Activated naive CD8-positive, alpha-beta T cell treated with anti-CD3 and anti-CD28 coated beads, Interleukin-2, amount 10 ng/mL, durations not matched to agents 7 days and 5 days (primary cell): ENCODE measurements at places on chromosomes 1 and 21.
A peak's percentile ranks its signal among the peaks of the same experiment; 100 is the strongest.

DNA sequence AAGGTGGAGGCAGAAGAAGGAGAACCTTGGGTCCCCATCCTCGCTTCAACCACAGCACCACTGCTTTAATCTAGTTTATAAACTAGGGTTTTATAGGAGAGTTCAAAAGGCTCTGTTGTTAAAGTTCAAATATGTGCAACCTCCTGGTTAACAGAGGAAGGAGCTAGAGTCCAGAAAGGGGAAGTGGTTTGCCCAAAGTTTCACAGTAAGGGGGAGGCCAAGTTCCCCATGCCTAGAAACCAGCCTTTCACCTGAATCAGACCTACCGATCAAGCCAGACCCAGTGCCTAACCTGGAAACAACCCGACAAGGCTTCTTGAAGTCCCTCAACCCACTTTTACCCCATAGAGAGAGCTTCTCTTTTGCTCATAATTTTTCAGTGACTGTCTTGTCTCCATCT is 106.5 kb downstream of the PLPP3 start:
- no peaks in the 10 kb centered on the region for H3K4me1 ChIP-seq
- H3K27me3 ChIP-seq, result peaks cover 22% of the 10 kb centered on the region
- H3K27ac ChIP-seq, result no peak overlapping the region
- no peak for DNase-seq

GRCh38 chr1:11823366-11824137 is 17.6 kb downstream of the CLCN6 start:
- DNase-seq, result no peak
- peaks cover 8% of the 10 kb centered on the region for H3K36me3 ChIP-seq
- H3K4me3 ChIP-seq, result no peak overlapping the region
- H3K27me3 ChIP-seq, result no peaks in the 10 kb centered on the region

GRCh38 chr1:17200246-17200645 is 4.7 kb upstream of the PADI1 start:
- H3K27me3 ChIP-seq, result peaks cover 29% of the 10 kb centered on the region
- H3K4me1 ChIP-seq, result peaks cover 37% of the 10 kb centered on the region
- no peak overlapping the region for H3K4me3 ChIP-seq
- no peaks in the 10 kb centered on the region for H3K36me3 ChIP-seq

DNA sequence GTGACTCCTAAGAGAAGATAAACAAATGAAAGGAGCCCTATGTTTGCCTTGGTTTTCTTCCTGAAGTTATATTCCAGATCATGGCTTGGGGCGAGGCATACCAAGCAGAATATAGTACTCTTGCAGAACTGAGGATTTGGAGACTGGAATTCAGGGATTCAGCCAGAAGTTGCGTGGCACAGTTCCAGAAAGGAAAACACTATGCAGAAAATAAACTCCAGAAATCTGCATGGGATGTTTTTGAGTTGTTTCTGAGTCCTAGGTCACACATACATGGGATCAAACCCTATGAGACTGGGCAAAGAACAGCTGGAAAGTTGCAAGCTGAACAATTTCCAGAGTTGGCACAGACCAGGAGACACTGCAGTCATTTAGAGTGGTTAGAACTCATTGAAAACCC is 42.9 kb upstream of the IFFO2 start:
- H3K36me3 ChIP-seq, result peaks cover 1% of the 10 kb centered on the region
- H3K4me1 ChIP-seq, result peaks cover 6% of the 10 kb centered on the region
- H3K27ac ChIP-seq, result no peak overlapping the region

DNA sequence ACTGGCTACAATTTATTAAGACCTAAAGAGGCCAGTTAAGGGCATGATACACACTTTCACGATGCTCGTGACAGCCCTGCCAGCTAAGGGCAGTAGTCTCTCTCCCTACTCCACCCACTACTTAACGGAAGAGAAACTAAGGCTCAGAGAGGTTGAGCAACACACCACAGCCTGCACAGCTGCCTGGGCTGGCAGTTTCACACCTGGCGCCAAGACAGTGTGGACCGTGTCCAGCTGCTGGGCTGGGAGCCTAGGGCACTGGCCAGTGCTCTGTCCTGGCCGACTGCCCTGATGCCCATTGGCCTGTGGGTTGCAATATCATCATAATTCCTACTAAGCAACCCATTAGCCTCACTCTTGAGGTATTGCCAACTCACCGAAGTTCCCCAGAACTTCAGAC is 27.6 kb downstream of the TENT5C start:
- H3K27ac ChIP-seq, result no peak overlapping the region
- H3K4me1 ChIP-seq, result peaks cover 34% of the 10 kb centered on the region
- H3K36me3 ChIP-seq, result peaks cover 16% of the 10 kb centered on the region
- H3K4me3 ChIP-seq, result no peak overlapping the region
- DNase-seq, result no peak

DNA sequence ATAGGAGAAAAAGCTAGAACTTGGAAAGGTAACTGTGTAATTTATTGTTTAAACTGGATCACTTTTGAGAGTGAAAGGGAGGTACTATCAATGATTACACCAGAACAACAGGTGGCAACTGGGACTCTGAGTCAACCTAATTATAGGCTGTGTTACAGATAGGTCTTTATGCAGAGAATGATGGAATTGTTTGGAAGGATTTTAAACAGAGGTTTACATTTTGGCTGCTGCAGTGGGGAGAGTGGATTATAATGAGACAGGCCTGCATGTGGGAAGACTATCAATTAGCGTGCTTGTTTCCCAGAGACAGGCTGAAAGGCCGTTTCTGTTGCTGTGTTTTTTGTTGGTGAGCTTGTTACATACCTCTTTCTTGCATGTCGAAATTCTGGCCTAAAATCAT is 432.9 kb downstream of the PLA2G4A start:
- no peaks in the 10 kb centered on the region for H3K27me3 ChIP-seq
- DNase-seq, result no peak
- H3K4me1 ChIP-seq, result no peaks in the 10 kb centered on the region

DNA sequence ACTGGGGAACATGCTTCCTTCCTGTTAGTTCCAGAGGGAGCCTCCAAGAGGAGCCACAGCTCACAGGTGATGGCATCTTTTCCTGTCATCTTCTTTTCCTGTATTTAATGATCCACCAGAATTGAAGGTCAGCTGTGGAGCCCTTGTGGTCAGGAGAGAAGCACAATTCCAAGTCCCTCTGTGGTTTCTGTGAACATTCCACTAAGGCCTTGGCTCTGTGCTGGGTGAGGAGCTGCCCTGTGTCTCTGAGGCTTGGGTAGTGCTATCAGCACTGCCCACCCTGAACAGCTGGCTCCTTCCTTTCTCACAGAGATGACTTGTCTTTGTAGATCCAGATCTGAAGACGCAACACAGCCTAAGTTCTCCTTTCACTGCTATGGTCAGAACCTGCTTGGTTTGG is 141.9 kb upstream of the MAP1LC3C start:
- H3K36me3 ChIP-seq, result no peaks in the 10 kb centered on the region
- no peak for DNase-seq
- H3K27ac ChIP-seq, result no peak overlapping the region
- H3K27me3 ChIP-seq, result no peaks in the 10 kb centered on the region
- H3K4me3 ChIP-seq, result no peak overlapping the region

- no peak for DNase-seq
- peaks cover 8% of the 10 kb centered on the region for H3K36me3 ChIP-seq
Observed at GRCh38 chr1:8641377-8641997, 176.0 kb downstream of the RERE start.

DNA sequence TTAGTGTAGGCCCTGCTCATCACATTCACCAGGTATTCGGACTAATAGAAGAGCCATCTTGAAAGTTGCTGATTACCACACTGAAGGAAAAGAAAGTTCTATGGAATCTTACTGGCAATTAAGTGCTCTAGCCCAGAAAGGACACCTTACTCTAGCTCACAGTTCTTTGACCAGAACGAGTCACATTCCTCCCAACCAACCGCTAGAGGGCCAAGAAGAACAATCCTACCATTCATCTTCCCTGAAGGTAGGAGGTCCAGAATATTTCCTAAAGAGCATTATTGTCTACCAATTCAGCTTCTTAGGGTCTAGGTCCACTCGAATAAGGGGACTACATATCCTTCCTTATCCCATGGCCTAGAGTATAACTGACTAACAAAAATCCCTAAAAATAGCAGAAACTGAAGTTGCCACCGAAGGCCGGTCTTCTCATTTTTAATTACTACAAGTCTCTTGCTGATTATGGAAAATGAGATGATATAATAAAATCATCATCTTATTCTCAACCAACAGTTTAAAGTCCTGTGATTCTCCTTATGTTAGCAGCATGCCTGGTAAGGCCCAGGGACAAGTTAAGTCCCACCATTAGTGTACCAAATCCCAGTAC is 2.7 kb upstream of the FMO1 start:
- no peaks in the 10 kb centered on the region for H3K36me3 ChIP-seq
- H3K27me3 ChIP-seq, result peaks cover 40% of the 10 kb centered on the region
- no peaks in the 10 kb centered on the region for H3K4me1 ChIP-seq

GRCh38 chr1:5857508-5858090 is 134.6 kb downstream of the NPHP4 start:
- H3K36me3 ChIP-seq, result no peaks in the 10 kb centered on the region
- peaks cover 5% of the 10 kb centered on the region for H3K4me1 ChIP-seq
- DNase-seq, result no peak

- peaks cover 34% of the 10 kb centered on the region for H3K27me3 ChIP-seq
- no peak overlapping the region for H3K27ac ChIP-seq
- H3K4me1 ChIP-seq, result peaks cover 2% of the 10 kb centered on the region
- no peak for DNase-seq
- no peak overlapping the region for H3K4me3 ChIP-seq
Observed at GRCh38 chr21:45977396-45977795, 4.2 kb upstream of the COL6A1 start.

DNA sequence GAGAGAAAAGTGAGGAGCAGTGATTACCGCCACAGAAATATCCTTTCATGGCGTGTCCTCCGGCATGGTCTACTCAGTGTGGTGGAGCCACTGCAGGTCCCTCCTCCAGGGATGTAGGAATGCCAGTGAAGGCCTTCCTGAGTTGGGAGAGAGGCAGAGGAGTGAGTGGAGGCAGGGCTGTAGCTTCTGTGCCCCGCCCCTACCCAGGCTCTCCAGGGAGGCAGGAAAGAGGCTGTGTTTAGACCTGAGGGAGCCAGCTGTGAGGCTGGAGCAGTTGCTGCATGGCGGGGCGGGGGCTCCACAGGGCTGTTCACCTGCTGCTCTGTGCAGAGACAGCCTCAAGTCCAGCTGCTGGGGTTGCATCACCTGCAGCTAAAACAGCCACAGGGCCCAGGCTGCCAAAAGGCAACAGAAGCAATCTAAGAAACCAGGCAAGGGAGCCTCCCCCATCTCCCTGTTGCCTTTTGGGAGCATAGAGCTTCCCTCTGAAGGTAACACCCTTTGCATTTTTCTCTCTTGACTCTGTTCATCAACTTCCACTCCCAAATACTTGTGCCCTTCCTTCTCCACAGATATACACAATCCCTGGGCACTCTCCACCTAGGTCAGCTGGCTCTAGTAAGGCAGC is 801 bp upstream of the ANXA9 start:
- H3K36me3 ChIP-seq, result no peaks in the 10 kb centered on the region
- peaks cover 4% of the 10 kb centered on the region for H3K27me3 ChIP-seq
- H3K4me1 ChIP-seq, result peaks cover 19% of the 10 kb centered on the region
- no peak overlapping the region for H3K4me3 ChIP-seq

- H3K36me3 ChIP-seq, result peaks cover 5% of the 10 kb centered on the region
- H3K4me3 ChIP-seq, result no peak overlapping the region
- H3K27ac ChIP-seq, result no peak overlapping the region
- H3K4me1 ChIP-seq, result peaks cover 42% of the 10 kb centered on the region
- DNase-seq, result no peak
- H3K27me3 ChIP-seq, result no peaks in the 10 kb centered on the region
Observed at GRCh38 chr1:64956733-64957441, 9.5 kb downstream of the JAK1 start.

GRCh38 chr1:111222308-111223125 is 5.0 kb upstream of the CHI3L2 start:
- DNase-seq, result peak; percentile 79
- H3K4me1 ChIP-seq, result peaks cover 84% of the 10 kb centered on the region
- H3K27ac ChIP-seq, result peak overlapping the region; percentile 91
- H3K4me3 ChIP-seq, result peak overlapping the region; percentile 72

- no peak overlapping the region for H3K27ac ChIP-seq
- H3K4me3 ChIP-seq, result no peak overlapping the region
- no peaks in the 10 kb centered on the region for H3K36me3 ChIP-seq
- no peaks in the 10 kb centered on the region for H3K27me3 ChIP-seq
Observed at GRCh38 chr21:25925064-25925800, 190.5 kb downstream of the GABPA start.

GRCh38 chr1:228271701-228272251 is 63.9 kb downstream of the OBSCN start:
- no peak for DNase-seq
- no peak overlapping the region for H3K4me3 ChIP-seq
- H3K27ac ChIP-seq, result no peak overlapping the region
- H3K4me1 ChIP-seq, result peaks cover 10% of the 10 kb centered on the region

DNA sequence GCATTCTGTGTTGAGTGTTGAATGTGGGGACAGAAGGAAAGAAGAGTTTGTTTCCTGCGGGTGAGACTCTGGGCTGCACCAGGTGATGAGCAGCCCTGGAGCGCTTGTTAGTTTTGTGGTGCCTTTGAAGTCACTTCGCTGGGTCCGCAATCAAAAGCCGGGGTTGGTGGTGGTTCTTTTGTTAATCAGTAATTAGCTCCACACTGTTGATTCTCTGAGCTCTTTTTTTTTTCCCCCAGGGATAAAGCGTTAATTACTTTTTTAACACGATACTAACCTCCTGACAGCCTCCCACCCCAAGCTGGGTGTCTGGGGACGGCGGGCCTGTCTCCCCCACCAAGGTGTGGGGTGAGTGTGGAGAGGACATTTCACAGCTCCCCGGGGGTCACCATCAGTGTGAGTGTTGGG is 56.6 kb downstream of the AGPAT3 start:
- H3K4me1 ChIP-seq, result peaks cover 49% of the 10 kb centered on the region
- peak overlapping the region; percentile 80 for H3K27ac ChIP-seq
- no peak for DNase-seq
- H3K36me3 ChIP-seq, result peaks cover 20% of the 10 kb centered on the region
- no peaks in the 10 kb centered on the region for H3K27me3 ChIP-seq

DNA sequence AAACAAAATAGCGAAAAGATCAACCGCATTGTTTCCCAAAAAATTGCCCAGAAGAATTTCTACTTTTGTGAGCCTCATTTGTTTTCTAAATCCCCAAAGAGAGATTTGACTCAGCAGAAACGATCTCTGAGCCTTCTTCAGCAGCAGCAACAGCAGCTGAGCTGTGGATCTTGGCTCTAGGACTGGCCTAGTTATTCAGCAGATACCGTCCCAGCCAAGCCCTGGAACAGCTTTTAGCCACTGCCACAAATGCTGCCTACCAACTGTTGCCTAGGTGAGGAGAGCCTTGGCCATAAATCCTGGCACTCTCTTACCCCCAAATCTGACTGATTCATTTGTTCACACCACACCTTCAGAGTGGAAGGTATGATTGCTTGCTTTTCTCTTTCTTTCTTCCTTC is 320.1 kb downstream of the TGFB2 start:
- H3K4me1 ChIP-seq, result no peaks in the 10 kb centered on the region
- H3K36me3 ChIP-seq, result no peaks in the 10 kb centered on the region
- H3K27me3 ChIP-seq, result no peaks in the 10 kb centered on the region
- H3K4me3 ChIP-seq, result no peak overlapping the region
- no peak for DNase-seq
- no peak overlapping the region for H3K27ac ChIP-seq
